CD4-positive, alpha-beta T cell treated with Interleukin-21 for 1 hour (primary cell): ENCODE measurements at places on chromosomes 1 and 21.

DNA sequence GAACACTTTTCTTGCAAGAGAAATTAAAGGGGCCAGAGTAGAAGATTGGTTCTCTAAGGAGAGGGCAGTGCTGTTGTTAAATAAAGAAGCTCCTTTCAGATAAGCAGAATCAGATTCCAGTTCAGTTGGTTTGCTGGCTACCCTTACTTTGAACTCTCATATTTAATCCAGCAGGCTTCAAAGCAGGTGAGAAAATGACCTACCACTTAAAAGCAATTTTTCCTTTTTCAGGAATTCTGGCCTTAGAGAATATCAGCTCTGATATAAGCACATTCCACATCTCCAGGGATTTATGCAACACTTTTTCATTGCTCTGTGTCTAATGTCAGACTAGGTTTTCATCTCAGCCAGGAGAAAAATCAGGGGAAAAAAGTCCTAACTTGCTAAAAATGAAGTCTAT, 28.7 kb downstream of the WNT2B start:
- no peak for DNase-seq

DNA sequence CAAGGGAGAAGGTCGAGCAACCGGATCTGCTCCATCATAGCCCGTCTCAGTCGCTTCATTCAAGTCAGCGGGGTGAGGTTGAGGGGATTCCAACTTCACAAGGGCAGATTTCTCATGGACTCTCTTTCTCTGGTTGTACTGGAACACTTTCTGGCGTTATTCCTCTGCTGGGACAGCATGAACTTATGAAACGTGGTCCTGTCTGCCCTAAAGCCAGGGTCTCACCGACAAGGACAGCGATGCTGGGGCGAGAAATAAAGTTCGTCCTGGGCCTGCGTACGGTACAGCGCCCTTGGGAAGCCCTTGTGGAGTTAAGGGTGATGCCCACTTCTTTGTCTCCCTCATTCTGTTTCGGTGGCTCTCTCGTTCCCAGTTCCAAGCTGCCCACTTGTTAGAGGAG, 1.3 kb upstream of the FLVCR1 start:
- no peak for DNase-seq

- peak; percentile 8 for DNase-seq
These were observed at the start of gene KCNT2 for GRCh38 chr1:196608390-196609369. Gene KCNT2, minus strand, starts transcription at chr1:196608440. Its CDS starts 131 bp downstream, at chr1:196608309.

DNA sequence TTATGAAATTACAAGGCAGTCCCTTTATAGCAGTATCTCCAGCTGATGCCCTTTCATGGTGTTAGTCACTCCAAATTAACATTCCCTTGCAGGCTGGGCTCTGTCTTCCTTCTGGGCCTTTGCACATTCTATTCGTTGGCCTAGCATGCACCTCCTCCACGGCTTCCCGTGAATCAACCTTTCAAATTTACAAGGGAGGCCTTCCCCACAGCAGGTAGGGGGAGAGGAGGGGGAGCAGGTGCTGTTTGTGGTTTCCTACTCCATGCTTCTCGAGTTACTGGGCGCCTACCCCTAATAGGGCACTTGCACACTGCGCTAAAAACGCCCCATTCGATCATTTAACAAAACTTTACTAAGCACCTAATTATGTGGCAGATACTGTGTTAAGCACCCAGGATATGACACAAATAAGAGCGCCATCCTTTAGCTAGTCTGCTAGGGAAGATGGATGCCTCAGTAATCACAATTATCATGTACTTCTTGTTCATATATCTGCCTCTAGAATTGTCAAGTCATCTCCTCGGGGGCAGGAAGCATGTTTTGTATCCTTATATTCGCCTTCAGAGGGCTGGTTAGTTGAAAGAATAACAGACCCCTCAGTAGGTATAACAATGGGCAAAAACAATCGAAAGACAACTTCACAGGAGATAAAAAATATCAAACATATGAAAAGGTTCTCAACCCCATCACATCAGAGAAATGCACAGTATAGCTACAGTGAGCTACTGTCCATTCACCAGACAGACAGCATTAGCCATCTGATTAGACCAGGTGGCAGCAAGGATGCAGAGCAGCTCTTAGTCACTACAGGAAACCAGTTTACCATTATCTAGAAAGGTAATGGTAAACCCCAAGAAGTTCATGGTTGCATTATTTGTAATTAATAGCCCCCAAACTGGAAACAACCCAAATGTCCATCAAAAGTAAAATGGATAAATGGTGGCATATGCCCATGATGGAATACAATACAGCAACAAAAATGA, 1.7 kb upstream of the ADAR start:
- DNase-seq: peak; percentile 76

GRCh38 chr1:240031414-240031813, 60.3 kb upstream of the FMN2 start:
- DNase-seq: no peak

DNA sequence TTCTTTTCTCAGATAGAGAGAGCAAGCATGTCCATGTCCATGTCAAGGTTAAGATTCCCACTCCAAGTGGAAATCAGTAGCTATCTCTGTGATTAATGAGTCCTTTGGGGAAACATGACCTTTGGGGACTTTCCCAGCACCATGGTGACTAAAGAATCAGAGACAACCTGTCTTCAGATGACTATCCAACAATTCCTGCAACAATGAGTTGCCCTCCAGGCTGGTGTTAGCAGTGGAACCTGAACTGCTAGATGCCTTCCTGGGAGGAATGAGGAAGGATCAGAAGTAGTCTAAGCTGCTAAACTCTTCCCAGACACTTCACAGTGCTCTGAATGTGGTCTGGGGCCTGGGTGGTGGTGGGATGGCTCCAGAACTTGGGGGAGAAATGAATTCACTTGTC, 6.5 kb downstream of the S100A9 start:
- DNase-seq: no peak

- DNase-seq: no peak
These were observed 98.0 kb upstream of the DNAH14 start for GRCh38 chr1:224831501-224831900.

GRCh38 chr1:33299461-33300155, 21.3 kb downstream of the A3GALT2 start:
- no peak for DNase-seq

DNA sequence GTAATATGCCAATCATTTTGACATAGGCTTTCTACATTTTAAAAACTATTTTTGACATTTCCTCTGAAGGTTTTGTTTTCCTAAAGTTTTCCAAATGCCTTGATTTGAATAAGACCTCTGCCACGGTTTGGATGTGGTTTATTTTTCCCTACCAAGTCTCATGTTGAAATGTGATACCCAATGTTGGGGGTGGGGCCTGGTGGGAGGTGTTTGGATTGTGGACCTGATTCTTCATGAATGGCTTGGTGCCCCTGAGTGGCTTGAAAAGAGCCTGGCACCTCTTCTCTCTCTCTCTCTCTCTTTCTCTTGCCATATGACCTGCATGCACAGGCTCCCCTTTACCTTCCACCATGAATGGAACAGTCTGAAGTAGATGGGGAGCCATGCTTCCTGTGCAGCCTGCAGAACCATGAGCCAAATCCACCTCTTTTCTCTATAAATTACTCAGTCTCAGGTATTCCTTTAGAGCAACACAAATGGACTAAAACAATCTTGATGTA, 14.8 kb downstream of the MMEL1 start:
- no peak for DNase-seq

GRCh38 chr1:7755448-7755847, 15.6 kb upstream of the VAMP3 start:
- no peak for DNase-seq

DNA sequence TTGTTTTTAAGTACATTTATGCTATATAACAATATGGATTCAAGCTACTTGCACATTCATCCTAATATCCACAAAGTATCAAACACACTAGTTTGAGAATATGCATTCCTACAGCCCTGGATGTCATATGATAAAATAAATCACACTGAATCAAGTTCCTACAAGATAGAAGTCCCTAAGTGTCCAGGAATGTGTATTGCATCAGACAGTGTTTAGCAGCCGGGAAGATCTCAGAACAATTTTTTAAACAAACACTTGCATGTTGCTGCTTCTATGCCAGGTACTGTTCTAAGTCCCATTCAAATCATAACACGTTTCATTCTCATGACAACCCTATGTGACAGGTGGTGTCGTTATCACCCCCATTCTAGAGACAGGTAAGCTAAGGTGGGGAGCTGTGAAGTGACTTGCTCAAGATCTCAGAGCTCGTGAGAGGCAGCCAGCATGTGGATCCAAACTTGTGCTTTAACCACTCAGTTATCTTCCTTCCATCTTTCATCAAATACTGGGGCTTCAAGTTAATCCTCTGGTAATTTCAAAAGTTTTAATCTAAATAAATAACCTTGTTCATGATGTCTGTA, 68.3 kb upstream of the KIF26B start:
- no peak for DNase-seq

- no peak for DNase-seq
These were observed 93.0 kb downstream of the VWA5B1 start for GRCh38 chr1:20383631-20384030.
